Activated CD4-positive, alpha-beta memory T cell treated with anti-CD3 and anti-CD28 coated beads, Interleukin-2, amount 10 ng/mL, durations not matched to agents 7 days and 5 days (primary cell): ENCODE measurements at places on chromosomes 1 and 21. TPM values are rescaled to one million over a fixed set of nuclear protein-coding genes. Genes with fewer than 3 reads are reported as not detected.

DNA sequence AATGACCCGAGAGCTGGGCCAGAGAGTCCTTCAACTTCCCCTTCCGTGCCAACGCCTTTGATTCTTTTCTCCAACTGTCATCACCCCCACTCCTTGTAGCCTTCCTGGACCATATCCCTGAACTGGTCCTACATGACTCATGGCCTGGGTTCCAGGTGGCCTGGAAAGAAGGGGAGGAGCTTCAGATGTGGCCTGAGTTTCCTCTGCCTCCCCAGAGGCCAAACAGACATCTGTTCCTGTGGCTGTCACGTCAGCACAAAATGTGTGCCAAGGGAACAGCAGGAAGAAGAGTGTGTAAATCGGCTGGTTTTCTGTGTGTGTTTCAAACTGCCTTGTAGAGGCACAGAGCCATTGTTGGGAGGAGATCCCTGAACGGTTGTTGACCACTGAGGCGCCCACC, 24.9 kb upstream of the KIRREL1 start:
- H3K27me3 ChIP-seq, result peaks cover 2% of the 10 kb centered on the region
- H3K4me1 ChIP-seq, result no peaks in the 10 kb centered on the region
- H3K4me3 ChIP-seq, result no peak overlapping the region
- no peak for DNase-seq

GRCh38 chr1:201468844-201469644, at the start of gene PHLDA3:
Gene PHLDA3 (minus strand): TSS chr1:201469188. CDS start chr1:201468786, 402 bp downstream.
- H3K4me1 ChIP-seq, result peaks cover 21% of the 10 kb centered on the region
- DNase-seq, result peak; percentile 69
- H3K4me3 ChIP-seq, result peak within 1 kb of the TSS; percentile 77

GRCh38 chr1:2314803-2315673, 76.3 kb downstream of the MORN1 start:
- no peak overlapping the region for H3K27ac ChIP-seq
- peaks cover 15% of the 10 kb centered on the region for H3K4me1 ChIP-seq
- no peaks in the 10 kb centered on the region for H3K27me3 ChIP-seq
- peak; percentile 61 for DNase-seq
- peak overlapping the region; percentile 27 for H3K4me3 ChIP-seq
- H3K36me3 ChIP-seq, result peaks cover 5% of the 10 kb centered on the region

Gene TDRD5
- total RNA-seq, result not detected

Gene KRTAP6-1
- total RNA-seq, result not detected

GRCh38 chr1:117599286-117600221, 6.3 kb upstream of the TENT5C start:
- no peak for DNase-seq
- H3K4me3 ChIP-seq, result no peak overlapping the region
- H3K27me3 ChIP-seq, result peaks cover 17% of the 10 kb centered on the region
- no peaks in the 10 kb centered on the region for H3K36me3 ChIP-seq
- no peak overlapping the region for H3K27ac ChIP-seq

Gene SLC45A1
- 0.30 TPM for total RNA-seq

Gene RBP7
- total RNA-seq, result not detected

- no peaks in the 10 kb centered on the region for H3K36me3 ChIP-seq
- no peak overlapping the region for H3K27ac ChIP-seq
- H3K27me3 ChIP-seq, result no peaks in the 10 kb centered on the region
- H3K4me1 ChIP-seq, result peaks cover 7% of the 10 kb centered on the region
- H3K4me3 ChIP-seq, result no peak overlapping the region
Measured at GRCh38 chr1:98763488-98764150, 102.1 kb downstream of the SNX7 start.

DNA sequence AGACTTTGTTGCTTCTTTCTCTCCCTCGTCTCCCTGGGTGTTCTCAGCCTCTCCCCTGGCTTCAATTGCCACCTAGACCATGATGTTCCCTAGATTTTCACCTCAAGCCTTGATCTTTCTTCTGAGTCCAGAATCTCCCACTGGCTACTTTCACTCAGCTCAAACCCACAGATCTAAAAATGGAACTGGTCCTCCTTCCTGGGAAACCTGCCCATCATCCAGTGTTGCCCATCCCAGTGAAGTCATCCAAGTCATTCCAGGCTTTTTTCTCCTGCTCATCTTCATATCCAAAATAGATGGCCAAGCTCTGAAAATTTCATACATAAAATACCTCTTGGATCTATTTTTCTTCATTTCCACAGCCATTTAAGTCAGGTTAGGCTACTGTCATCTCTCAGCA, 347.4 kb downstream of the KCNH1 start:
- no peak for DNase-seq
- H3K27me3 ChIP-seq, result peaks cover 9% of the 10 kb centered on the region
- H3K4me3 ChIP-seq, result no peak overlapping the region
- H3K27ac ChIP-seq, result no peak overlapping the region
- H3K36me3 ChIP-seq, result no peaks in the 10 kb centered on the region

Gene TTC3
- total RNA-seq, result 44.5 TPM

DNA sequence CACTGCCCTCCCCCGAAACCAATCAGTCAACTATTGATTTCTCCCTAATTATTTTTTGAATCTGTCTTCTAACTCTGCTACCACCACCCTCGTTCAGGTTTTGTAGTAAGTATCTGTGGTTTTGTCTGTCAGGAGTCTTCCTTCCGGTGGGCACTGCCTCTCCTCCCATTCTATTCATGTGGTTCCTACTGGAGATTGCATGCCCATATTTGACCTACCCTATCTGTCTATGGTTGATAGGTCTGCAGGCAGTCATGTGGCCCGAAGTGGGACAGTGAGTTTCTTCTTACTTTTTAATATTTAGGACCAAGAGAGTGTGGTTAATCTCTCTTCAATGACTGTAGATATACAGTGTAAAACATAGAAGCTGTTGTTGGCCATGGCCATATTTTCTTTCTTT, 17.8 kb upstream of the MAST2 start:
- H3K27me3 ChIP-seq, result peaks cover 23% of the 10 kb centered on the region
- peak overlapping the region; percentile 41 for H3K4me3 ChIP-seq
- no peaks in the 10 kb centered on the region for H3K36me3 ChIP-seq

DNA sequence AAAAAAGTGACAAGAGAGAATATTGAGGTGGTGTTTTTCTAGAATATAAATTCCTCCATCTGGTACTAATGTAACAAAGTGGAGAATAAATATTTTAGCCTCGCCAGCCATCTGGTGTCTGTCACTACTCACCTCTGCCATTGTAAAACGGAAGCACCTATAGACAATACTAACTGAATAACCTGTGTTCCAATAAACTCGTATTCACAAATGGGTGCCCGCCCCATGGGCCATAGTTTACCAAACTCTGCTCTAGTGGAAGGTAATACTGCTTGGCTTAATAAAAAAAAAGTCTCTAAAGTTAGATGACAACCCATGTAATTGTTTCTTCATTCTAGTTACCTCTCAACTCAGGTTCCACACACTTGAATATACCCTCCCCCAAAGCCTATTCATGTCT, 8.1 kb downstream of the MIS18A start:
- H3K4me3 ChIP-seq, result no peak overlapping the region
- peaks cover 2% of the 10 kb centered on the region for H3K4me1 ChIP-seq
- no peak for DNase-seq
- H3K27ac ChIP-seq, result no peak overlapping the region
- H3K27me3 ChIP-seq, result no peaks in the 10 kb centered on the region

Gene RIPPLY3
- not detected for total RNA-seq

DNA sequence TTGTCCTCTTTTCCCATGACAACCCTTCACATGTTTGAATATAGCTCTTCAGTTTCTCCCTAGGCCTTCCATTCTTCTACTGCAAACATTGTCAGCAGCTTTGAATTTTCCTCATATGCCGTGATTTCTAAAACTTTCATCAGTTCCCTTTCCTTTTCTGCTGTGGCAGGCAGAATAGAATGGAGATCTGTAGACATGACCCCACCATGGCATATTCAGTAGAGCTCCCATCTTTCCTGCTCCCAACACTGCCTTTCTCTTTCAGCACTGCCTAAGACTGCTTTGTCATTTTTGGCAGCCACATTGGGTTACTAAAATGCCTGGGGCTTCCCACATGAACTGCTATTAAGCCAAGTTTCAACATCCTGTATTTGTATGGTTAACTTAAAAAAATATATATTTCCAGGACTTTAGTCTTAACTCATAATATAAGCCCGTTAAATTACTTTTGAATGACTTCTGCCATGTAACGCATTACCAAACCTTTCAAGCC, 60.9 kb downstream of the TBX19 start:
- peaks cover 3% of the 10 kb centered on the region for H3K27me3 ChIP-seq
- peak overlapping the region; percentile 2 for H3K4me3 ChIP-seq
- no peak for DNase-seq
- peaks cover 79% of the 10 kb centered on the region for H3K4me1 ChIP-seq

Gene C21orf91
- total RNA-seq, result 55.9 TPM

DNA sequence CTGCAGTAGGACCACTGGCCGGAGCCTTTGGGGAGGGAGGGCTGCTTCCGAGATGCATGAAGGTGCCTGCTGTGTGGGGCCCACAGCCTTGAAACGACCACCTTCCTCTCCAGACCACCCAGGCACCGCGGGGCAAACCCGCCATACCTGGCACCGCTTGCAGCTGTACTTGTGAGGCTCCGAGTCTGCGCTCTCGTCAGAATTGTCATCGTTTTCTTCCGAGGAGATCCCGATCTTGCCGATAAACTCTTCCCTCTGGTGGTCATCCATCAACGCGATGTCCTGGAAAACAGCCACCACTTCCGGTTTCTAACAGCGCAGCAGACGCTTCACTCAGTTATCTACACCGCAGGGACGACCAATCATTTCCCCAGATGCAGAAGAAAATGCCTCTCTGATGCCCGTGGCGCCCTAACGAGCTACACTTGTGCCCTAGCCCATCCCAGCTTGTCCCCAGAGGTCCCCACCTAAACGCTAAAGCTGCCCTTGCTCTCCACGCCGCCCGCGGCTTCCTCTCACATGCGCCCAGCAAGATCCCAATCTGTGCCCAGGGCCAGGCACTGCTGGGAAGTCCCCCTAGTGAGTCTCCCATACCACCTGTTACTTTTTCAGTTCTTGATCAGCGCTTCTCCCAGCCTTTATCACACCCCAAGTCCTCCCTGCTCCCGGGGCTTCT, 55.0 kb upstream of the RIPK4 start:
- no peak overlapping the region for H3K27ac ChIP-seq
- H3K4me1 ChIP-seq, result no peaks in the 10 kb centered on the region
- no peaks in the 10 kb centered on the region for H3K27me3 ChIP-seq
- no peak for DNase-seq

GRCh38 chr1:22326931-22327330, 124.7 kb upstream of the ZBTB40 start:
- H3K4me3 ChIP-seq, result no peak overlapping the region
- H3K27ac ChIP-seq, result no peak overlapping the region
- DNase-seq, result no peak
- no peaks in the 10 kb centered on the region for H3K36me3 ChIP-seq
- H3K27me3 ChIP-seq, result no peaks in the 10 kb centered on the region

DNA sequence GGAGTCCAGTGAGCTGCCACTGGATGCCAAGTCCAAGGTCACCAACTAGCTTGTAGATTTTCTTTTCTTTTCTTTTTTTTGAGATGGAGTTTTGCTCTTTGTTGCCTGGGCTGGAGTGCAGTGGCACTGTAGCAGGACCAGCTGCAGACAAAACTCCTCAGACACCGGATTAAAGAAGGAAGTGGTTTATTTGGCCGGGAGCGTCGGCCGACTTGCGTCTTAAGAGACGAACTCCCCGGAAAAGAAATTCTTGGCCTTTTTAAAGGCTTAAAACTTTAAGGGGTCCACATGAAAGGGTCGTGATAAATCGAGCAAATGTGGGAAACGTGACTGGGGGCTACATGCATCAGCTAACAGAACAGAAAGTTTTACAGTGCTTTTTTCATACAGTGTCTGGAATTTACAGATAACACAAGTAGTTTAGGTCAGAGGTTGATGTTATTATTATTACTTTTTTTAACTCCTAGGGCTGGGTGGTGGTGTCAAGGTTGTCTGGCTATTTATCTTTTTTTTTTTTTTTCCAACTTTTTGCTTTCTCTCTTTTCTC, 36.4 kb upstream of the CFAP126 start:
- H3K36me3 ChIP-seq, result peaks cover 16% of the 10 kb centered on the region
- DNase-seq, result no peak
- no peaks in the 10 kb centered on the region for H3K27me3 ChIP-seq

DNA sequence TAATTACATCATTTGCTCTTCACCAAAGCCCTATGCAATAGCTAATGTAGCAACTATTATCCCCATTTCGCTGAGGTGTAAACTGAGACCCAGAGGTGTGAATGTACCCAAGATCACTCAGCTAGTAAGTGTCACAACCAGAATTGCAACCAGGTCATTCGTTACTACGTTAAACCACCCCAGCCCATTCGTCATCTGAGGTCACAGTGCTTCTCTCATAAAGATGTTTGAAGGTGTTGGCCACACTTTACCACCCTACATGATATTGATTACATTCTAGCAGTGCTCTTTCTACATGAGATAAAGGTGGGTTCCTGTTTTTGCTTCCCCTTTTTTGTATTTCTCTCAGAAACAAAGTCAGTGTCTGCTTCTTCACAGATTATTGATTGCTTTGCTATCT, 195.3 kb downstream of the ZBTB18 start:
- H3K4me3 ChIP-seq, result no peak overlapping the region
- no peak for DNase-seq
- no peaks in the 10 kb centered on the region for H3K36me3 ChIP-seq
- peaks cover 3% of the 10 kb centered on the region for H3K4me1 ChIP-seq
- no peaks in the 10 kb centered on the region for H3K27me3 ChIP-seq

DNA sequence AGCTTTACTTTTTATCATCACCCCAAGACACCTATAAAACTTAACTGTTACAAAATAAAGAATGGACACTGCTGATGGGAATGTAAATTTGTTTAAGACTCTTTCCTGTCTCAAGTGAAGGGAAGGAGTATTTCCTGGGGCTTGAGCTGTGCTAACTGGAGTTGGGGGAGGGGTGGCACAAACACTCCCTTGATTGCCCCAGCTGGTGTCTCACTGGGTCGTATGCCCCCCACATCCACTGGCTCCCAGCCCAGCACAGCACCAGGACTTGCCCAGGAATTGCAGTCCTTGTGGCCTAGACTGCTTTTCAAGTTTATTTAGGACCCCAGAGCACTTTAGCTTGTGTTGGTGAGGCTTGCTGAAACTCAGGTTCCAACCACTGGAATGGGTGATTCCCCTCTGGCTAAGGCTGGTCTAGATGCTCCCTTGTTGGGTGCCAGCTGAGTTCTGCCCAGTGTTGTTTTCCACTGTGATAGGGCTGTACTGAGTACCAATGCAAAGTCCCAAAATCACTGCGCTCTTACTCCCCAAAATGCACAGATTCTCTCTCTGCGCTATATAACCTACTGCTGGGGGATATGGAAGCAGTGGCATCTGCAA, 49.1 kb upstream of the DR1 start:
- H3K4me3 ChIP-seq, result no peak overlapping the region
- DNase-seq, result no peak
- H3K36me3 ChIP-seq, result no peaks in the 10 kb centered on the region
- no peaks in the 10 kb centered on the region for H3K4me1 ChIP-seq
- no peak overlapping the region for H3K27ac ChIP-seq
- H3K27me3 ChIP-seq, result no peaks in the 10 kb centered on the region

DNA sequence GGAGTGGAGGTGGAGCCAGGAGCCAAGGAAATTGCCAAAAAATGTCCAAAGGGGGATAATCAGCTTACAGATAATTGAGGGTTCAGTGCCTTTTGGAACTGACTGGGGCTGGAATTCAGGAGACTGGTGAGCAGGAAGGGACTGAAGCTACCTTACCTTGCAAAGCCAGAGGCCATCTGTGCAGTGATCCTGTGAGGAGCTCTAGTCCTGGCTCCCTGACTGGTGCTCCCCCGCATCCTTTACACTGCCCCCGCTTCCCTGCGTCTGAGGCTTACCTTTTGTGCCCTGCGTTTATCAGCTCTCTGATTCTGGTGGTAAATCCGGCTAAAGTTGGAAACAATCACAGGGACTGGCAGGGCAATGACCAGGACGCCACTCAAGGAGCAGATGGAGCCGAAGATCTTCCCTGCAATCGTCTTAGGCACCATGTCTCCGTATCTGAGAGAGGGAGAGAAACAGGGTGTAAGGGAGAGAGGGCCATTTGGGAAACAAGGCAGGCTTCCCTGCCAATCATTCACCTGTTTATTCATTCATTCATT, 31.0 kb downstream of the DDX20 start:
- H3K27me3 ChIP-seq, result peaks cover 26% of the 10 kb centered on the region
- no peaks in the 10 kb centered on the region for H3K36me3 ChIP-seq
- H3K4me1 ChIP-seq, result no peaks in the 10 kb centered on the region
- DNase-seq, result no peak
- no peak overlapping the region for H3K4me3 ChIP-seq

Gene OR2M4
- not detected for total RNA-seq
